ENCODE measurements at places on chromosomes 5 and 9. TPM values are rescaled to one million over a fixed set of nuclear protein-coding genes. Genes with fewer than 3 reads are reported as not detected.
A peak's percentile ranks its signal among the peaks of the same experiment; 100 is the strongest.

The FAM153A gene
- total RNA-seq = 3.7 TPM

DNA sequence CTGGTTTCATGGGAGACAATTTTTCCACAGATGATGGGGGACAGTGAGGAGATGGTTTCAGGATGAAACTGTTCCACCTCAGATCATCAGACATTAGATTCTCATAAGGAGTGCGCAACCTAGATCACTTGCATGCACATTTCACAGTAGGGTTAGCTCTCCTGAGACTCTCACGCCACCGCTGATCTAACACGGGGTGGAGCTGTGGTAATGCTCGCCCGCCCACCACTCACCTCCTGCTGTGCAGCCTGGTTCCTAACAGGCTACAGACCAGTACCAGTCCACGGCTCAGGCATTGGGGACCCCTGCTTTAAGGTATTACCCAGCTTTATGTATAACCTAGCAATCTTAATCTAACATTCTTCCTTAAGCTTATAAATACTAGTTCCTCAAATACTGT is 35.6 kb downstream of the TTC39B start:
- no peak overlapping the region for H3K27ac ChIP-seq
- no peak overlapping the region for H3K4me3 ChIP-seq
- H3K4me1 ChIP-seq = no peaks in the 10 kb centered on the region
- DNase-seq = no peak
- H3K36me3 ChIP-seq = no peaks in the 10 kb centered on the region
- H3K27me3 ChIP-seq = no peaks in the 10 kb centered on the region

The F12 gene
- total RNA-seq = 0.80 TPM

DNA sequence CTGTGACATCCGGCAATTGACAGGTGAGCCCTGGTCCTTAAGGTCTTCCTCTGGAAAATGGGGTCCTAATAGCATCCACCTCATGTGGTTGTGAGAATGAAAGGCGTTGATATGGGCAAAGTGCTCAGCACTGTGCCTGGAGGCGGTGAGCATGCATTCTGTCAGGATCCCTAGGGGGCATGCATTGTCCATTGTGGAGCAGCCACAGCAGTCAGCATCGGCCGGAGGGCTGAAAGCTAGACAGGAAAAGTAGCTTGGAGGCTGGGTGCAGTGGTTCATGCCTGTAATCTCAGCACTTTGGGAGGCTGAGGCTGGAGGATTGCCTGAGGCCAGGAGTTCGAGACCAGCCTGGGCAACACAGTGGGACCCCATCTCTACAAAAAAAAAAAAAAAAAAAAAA is 122.2 kb downstream of the LHX2 start:
- no peak overlapping the region for H3K4me3 ChIP-seq
- H3K4me1 ChIP-seq = no peaks in the 10 kb centered on the region
- peak; percentile 60 for DNase-seq
- H3K36me3 ChIP-seq = no peaks in the 10 kb centered on the region
- H3K27ac ChIP-seq = no peak overlapping the region

- H3K27ac ChIP-seq = no peak overlapping the region
- DNase-seq = no peak
- H3K4me3 ChIP-seq = no peak overlapping the region
Measured at GRCh38 chr5:176420086-176420485, 3.7 kb upstream of the CLTB start.

- no peak for DNase-seq
- no peaks in the 10 kb centered on the region for H3K27me3 ChIP-seq
- H3K4me3 ChIP-seq = no peak overlapping the region
Measured at GRCh38 chr9:78682216-78682615, 385.3 kb downstream of the PSAT1 start.

DNA sequence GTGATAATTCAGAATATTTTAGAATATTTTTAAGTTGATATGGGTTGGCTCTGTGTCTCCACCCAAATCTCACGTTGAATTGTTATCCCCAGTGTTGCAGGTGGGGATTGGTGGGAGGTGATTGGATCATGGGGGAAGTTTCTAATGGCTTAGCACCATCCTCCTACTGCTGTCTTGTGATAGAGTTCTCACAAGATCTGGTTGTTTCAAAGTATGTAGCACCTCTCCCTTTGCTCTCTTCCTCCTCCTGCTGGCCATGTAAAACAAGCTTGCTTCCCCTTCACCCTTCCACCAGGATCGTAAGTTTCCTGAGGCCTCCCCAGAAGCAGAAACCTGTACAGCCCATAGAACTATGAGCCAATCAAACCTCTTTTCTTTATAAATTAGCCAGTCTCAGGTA is 214.6 kb upstream of the C9orf72 start:
- no peak for DNase-seq
- no peaks in the 10 kb centered on the region for H3K36me3 ChIP-seq
- no peaks in the 10 kb centered on the region for H3K27me3 ChIP-seq
- H3K4me1 ChIP-seq = no peaks in the 10 kb centered on the region

The PHF19 gene
- 24.4 TPM for total RNA-seq

- no peaks in the 10 kb centered on the region for H3K4me1 ChIP-seq
- H3K4me3 ChIP-seq = no peak overlapping the region
- H3K27me3 ChIP-seq = peaks cover 32% of the 10 kb centered on the region
- no peaks in the 10 kb centered on the region for H3K36me3 ChIP-seq
Measured at GRCh38 chr5:167579693-167580055, 711.8 kb upstream of the WWC1 start.

The TMED7 gene
- 82.2 TPM for total RNA-seq

DNA sequence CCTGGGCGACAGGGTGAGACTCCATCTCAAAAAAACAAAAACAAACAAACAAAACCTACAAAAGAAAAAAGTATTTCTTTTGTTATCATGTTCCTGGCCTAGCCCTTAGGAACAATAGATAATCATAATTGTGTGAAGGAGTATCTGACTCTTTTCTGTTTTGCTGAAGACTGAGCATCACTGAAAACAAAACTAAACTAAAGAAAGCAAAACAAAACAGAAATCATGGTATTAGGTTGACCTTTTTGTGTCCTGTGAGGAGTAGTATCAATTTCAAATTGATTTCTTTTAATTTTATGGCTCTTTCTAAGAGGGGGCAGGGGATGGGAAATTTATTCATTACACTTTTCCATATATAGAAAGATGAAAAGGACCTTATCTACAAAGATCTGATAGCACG is 246.0 kb downstream of the YTHDC2 start:
- no peak overlapping the region for H3K27ac ChIP-seq
- DNase-seq = no peak
- H3K4me1 ChIP-seq = no peaks in the 10 kb centered on the region
- no peak overlapping the region for H3K4me3 ChIP-seq
- no peaks in the 10 kb centered on the region for H3K27me3 ChIP-seq

DNA sequence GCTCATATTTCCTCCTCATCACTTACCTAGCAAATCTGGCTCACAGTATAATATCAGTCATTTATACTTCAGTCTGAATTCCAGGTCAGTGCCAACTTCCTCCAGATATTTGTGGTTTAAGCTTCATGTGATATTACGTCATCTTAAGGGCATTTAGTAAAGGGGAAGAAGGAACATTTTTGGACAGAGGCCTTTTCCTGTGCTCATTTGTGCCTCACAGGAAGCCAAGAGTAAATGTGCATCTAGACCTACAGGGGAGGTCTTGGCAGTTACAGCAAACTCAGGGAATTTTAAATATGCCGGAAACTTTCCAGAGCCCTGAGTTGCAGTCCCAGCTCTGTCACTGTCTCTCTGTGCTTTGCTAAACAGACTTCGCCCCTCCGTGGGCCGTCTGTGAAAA is 12.3 kb upstream of the KCNIP1 start:
- peaks cover under 1% of the 10 kb centered on the region for H3K27me3 ChIP-seq
- no peaks in the 10 kb centered on the region for H3K36me3 ChIP-seq
- no peak overlapping the region for H3K4me3 ChIP-seq
- no peak overlapping the region for H3K27ac ChIP-seq
- no peak for DNase-seq

DNA sequence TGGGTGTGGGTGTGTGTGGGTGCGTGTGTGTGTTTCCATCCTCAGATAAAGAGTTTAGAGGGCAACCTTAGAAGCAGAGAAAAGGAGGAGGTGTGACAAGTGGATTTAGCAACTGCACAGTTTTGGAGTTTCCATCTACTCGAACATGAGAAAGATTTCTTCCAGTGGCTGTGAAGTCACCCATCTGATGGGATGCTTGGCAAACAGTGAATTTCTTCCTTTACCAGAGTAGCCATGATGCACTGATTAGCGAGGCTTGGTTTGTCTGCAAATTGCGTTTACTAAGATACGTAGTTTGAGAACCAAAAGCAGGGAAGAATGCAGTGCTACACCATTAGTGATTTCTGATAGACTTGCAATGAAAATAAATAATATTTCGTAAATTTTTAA is 791 bp upstream of the STARD4 start:
- H3K36me3 ChIP-seq = no peaks in the 10 kb centered on the region
- H3K4me1 ChIP-seq = peaks cover 19% of the 10 kb centered on the region
- peak overlapping the region; percentile 88 for H3K27ac ChIP-seq
- peak overlapping the region; percentile 92 for H3K4me3 ChIP-seq
- peak; percentile 44 for DNase-seq
- no peaks in the 10 kb centered on the region for H3K27me3 ChIP-seq

DNA sequence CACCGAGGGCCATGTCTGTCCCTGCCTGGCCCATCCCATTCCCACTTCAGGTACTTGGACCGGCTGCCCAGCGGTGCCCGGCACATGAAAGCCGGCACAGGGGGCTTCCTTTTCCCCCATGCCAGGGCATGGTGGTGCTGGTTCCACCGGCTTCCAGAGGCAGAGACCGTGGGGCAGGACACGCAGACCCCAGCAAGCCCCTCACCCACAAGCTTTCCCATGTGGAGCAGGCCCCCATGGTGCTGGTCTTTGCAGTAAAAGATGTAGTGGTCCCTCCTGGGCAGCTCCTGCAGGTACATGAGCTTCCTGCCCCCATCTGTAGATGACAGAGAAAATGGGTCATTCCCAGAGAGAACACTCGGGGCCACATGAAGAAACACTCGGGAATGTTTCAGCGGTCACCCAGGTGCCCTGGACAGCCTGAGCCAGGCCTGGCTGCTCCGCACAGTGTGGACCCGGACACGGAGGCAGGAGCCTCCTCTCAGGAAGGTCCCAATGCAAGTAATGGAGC is 2.0 kb downstream of the OBP2B start:
- DNase-seq = no peak
- H3K36me3 ChIP-seq = no peaks in the 10 kb centered on the region
- no peaks in the 10 kb centered on the region for H3K4me1 ChIP-seq
- peaks cover 10% of the 10 kb centered on the region for H3K27me3 ChIP-seq
- H3K4me3 ChIP-seq = no peak overlapping the region
- H3K27ac ChIP-seq = no peak overlapping the region

The GAPVD1 gene
- total RNA-seq = 70.6 TPM

The TAL2 gene
- total RNA-seq = not detected

The GHR gene
- 5.2 TPM for total RNA-seq

DNA sequence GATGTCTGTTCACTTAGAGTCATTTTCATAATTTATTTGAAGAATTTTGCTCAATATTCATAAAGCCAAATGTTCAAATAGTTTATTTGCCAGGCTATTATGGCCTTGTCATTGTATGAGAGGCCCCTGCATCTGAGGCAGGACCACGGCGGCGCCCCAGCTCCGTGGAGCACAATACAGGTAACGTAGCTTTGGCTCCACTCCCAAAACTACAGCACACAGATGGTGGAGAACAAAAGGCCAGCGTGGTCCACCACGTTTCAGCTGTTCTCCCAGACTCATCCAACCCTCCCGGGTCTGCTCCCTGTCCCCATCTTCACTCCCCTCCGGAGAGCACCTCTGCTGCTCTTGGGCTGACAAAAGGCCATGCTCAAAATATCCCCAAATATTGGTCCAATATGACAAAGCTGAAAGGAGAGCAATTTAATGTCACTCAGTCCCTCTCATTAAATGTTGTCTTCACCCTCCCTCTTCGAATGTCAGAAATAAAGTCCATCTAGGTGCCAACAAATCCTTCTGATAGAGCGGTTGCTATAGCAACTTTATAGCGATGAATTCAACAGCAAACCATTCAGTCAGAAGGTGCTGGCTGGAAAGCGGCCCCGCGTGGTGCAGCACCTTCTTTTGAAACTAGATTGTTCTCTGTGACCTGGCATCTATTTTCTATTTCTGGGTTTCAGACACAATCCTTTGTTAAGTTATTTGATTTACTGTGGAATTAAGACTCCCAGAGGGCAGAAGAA is 504.3 kb downstream of the ARHGEF28 start:
- H3K27me3 ChIP-seq = no peaks in the 10 kb centered on the region
- H3K36me3 ChIP-seq = no peaks in the 10 kb centered on the region
- no peak overlapping the region for H3K4me3 ChIP-seq
- H3K27ac ChIP-seq = no peak overlapping the region

DNA sequence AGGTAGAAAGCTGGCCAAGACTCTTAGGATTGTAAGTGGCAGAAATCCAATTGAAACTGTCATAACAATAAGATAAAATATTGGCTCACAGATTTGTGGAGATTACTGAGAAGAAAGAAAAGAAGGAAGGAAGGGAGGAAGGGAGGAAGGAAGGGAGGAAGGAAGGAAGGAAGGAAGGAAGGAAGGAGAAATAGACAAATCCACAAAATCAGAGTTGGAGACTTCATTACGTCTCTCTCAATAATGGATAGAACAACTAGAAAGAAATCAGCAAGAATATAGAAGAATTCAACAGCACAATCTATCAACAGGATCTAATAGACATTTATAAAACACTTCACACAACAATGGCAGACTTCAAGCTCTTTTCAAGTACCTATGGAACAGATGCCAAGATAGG is 17.9 kb upstream of the PAM start:
- DNase-seq = no peak
- H3K36me3 ChIP-seq = no peaks in the 10 kb centered on the region
- H3K4me3 ChIP-seq = no peak overlapping the region
- no peak overlapping the region for H3K27ac ChIP-seq

DNA sequence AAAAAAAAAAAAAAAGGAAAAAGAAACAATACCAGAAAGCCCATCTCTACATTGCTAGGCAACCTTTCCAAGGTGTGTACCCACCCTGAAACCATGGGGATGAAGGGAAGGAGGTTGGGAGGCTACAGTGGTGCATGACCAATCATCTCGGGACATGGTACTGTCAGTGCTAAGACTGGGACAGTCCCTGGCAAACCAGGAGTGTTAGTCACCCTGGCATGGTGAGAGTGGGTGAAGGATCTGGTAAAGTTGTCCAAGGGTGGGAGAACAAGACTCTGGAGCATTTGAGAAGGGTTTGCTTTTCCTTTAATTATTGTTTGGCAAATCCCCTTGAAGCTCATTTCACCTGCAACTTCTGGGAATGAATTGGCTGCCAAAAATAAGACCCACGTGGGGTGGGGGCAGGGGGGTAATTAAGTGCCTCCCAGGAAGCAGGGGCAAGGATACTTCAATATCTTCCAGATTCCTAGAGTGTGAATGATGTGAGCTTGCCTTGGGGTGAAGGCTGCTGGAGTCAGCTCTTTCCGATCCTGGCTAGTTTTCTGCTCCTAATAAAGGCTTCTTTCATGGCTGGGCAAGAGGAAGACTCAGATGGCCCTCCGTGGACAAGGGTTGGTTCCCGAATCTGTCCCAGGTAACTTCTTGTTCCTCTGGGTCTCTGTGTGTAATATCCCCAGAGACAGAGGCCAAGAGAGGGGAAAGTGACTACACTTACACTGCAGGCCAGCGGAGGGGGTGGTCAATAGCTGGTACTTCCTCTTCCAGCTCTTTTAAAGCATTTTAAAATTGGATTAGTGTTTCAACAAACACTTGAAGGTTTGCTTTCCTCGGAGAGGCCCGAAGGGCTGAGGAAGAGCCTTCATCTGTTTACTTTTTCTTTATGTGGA is 61.6 kb upstream of the SPRY4 start:
- peak; percentile 65 for DNase-seq
- H3K36me3 ChIP-seq = no peaks in the 10 kb centered on the region
- H3K27me3 ChIP-seq = no peaks in the 10 kb centered on the region
- no peak overlapping the region for H3K4me3 ChIP-seq

Data from lower lobe of right lung (tissue), 2 donors.